Activated CD4-positive, alpha-beta T cell treated with anti-CD3 and anti-CD28 coated beads for 4 hours (primary cell): ENCODE measurements at places on chromosomes 2 and 18.

GRCh38 chr2:221309892-221310583, 262.1 kb downstream of the EPHA4 start:
- no peak for DNase-seq

GRCh38 chr2:217900010-217900779, 102.6 kb downstream of the TNS1 start:
- no peak for DNase-seq

DNA sequence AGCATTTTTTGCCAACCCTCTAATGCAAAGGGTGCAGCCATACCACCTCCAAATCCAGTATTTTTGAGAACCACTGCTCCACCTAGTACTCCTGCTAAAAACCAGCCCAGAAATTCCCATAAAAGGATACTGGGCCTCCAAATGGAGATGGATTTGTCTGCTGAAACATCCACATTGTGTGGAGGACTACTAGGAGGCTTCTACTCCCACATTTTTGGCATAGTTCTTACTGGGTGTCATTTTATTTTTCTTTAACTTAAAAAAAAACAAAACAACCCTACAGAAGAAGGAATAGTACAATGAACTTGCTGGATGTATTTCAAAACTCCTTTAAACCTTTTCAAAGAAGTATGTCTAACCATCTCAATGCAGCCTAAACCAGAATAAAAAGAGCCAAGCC, 219.2 kb downstream of the SRBD1 start:
- DNase-seq: no peak

- DNase-seq: no peak
Measured at GRCh38 chr2:168934826-168935225, 33.7 kb downstream of the G6PC2 start.

GRCh38 chr2:9781252-9781651, 62.0 kb upstream of the TAF1B start:
- DNase-seq: no peak

- no peak for DNase-seq
Measured at GRCh38 chr2:20356042-20356441, 5.4 kb upstream of the PUM2 start.

GRCh38 chr2:28280619-28281018, 112.0 kb upstream of the FOSL2 start:
- no peak for DNase-seq

GRCh38 chr2:100408104-100408503, 9.4 kb downstream of the CHST10 start:
- no peak for DNase-seq

DNA sequence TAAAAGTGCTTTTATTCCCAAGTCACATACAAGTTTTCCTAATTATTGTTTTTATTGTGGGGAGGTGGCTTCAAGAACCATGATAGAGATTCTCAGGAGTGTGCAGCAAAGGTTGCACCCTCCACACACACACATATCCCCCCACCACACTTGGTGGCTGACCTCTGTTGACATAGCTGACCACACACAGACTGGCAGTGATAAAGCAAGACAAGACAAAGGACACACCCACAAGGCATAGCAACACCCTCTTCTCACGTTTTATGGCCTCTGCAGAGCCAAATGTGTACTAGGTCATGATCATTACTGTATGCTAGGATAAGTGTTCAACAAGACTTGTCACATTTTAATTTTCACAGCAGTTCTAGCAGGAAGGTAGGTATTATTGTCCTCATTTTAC, 143.0 kb upstream of the EPC2 start:
- no peak for DNase-seq

DNA sequence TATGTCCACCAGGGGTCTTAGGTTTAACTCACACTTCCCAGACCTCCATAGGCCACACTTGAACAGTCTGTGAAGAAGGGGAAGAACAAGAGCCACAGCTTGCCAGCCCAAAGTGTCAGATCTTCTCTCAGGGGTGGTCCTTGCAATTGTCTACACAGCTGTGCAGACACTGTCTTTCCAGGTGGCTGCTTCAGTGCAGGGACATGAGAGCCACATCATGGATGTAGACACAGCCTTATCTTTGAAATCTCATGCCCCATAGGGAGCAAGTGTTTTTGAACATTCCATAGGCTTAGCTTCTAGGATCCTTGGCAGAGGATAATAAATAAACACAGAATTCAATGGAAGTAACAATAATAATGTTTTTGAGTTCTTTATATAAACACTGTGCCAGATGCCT, 6.7 kb downstream of the ZNF407 start:
- no peak for DNase-seq

GRCh38 chr2:15142069-15142689, 419.0 kb downstream of the NBAS start:
- DNase-seq: peak; percentile 70

- no peak for DNase-seq
Measured at GRCh38 chr18:58800582-58800981, 64.1 kb upstream of the ZNF532 start.

DNA sequence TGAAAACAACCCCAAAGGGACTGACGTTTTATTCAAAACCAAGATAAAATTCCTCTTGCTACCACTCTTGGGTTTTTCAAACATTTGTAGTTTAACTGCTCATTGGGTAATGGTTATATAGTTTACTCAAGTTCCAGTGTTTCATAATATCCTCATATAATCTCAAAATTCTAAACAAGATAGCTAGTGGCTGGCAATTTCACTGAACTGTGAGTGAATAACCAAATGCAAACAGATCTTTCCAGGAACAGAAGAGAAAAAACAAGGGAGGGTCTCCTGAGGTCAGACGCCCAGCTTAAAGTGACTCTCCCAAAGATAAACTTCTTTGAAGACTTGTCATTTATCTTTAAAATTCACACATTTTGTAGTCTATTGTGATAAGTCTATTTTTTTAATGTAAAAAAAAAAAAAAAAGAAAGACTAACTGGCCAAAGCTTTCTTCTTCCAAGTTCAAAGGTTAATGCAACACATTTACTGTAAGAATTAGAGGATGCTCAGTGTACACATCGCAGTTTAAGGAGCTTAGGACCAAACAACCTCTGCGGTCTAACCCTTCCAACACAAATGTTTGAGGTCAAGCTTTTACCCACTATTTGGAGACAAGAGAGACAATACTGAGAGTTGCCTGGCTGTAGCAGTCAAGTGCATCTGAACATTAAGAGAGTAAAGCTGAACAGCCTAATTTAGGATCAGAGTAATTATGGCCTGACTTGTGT, 26.6 kb downstream of the LPIN2 start:
- DNase-seq: no peak

- DNase-seq: no peak
Measured at GRCh38 chr2:3139906-3140305, 237.7 kb downstream of the EIPR1 start.

DNA sequence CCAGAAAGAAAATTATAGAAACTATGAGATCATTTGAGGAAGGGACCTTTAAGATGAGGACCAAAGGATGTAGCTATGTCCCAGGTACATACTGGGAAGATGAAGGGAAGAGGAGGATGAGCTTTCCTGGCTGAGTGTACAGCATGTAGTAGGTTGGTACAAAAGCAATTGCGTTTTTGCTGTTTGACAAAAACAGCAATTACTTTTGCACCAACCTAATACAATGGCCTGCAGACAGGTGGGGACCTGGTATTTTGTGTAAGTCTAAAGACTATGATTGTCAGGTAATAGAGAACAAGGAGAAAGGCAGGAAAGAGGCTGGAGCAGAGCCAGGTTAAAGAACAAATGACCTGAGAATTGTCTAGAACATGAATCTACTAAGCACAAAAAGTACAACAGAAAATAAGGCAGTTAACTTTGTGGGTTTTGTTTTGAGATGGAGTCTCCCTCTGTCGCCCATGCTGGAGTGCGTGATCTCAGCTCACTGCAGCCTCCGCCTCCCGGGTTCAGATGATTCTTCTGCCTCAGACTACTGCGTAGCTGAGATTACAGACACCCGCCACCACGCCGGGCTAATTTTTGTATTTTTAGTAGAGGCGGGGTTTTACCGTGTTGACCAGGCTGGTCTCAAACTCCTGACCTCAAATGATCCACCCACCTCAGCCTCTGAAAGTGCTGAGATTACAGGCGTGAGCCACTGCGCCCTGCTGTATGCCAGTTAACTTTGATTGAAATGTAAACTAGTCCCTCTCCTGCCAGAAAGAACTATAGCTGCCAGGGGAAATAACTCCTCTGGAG, 3.2 kb upstream of the TGOLN2 start:
- no peak for DNase-seq

DNA sequence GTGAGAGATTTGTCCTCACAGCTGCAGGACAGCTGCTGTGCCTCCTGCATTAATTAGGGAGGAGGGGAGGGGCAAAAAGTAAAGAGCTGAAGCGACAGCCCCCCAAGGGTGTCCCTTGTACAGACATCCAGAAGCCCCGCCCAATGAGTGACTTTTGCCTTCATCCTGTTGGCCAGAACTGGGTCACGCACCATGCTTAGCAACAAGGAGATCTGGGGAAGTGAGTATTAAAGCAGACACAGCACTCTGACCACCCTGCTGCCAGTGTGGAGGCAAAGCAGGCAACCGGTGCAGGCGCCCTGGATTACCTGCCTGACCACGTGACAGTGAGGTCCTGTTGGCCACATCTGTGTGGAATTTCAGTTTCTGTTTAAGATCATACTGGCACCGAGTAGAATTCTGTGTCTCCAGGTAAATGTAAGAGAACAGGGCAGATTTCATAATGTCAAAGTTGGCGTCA, 21.5 kb upstream of the BIN1 start:
- no peak for DNase-seq

GRCh38 chr18:59686260-59686659, 11.0 kb downstream of the CCBE1 start:
- DNase-seq: no peak

- DNase-seq: no peak
Measured at GRCh38 chr2:229821316-229821715, 100.5 kb downstream of the TRIP12 start.

- no peak for DNase-seq
Measured at GRCh38 chr2:170585067-170585466, 130.1 kb upstream of the SP5 start.

- no peak for DNase-seq
Measured at GRCh38 chr2:209511637-209512036, 87.8 kb downstream of the MAP2 start.

- no peak for DNase-seq
Measured at GRCh38 chr2:9558948-9559381, 3.3 kb upstream of the ADAM17 start.

GRCh38 chr2:219408631-219409030, 9.5 kb upstream of the DES start:
- DNase-seq: no peak

DNA sequence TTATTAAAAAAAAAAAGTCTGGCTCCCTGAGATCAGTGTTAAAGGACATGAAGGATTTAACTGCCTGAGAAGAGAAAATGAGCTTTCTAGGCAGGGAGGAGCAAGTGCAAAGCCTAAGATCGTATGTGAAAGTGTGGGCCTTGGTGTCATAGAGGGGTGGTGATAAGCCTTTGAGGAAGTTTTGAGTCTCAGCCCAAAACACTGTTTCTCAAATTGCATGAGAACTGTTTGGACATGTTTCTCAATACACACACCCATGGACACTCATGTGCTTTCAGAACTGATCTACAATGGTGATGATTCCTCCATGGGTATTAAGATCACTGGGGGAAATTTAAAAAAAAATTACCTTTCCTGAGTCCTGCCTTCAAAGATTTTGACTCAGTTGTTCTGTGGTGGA, 336.7 kb upstream of the RND3 start:
- DNase-seq: no peak

DNA sequence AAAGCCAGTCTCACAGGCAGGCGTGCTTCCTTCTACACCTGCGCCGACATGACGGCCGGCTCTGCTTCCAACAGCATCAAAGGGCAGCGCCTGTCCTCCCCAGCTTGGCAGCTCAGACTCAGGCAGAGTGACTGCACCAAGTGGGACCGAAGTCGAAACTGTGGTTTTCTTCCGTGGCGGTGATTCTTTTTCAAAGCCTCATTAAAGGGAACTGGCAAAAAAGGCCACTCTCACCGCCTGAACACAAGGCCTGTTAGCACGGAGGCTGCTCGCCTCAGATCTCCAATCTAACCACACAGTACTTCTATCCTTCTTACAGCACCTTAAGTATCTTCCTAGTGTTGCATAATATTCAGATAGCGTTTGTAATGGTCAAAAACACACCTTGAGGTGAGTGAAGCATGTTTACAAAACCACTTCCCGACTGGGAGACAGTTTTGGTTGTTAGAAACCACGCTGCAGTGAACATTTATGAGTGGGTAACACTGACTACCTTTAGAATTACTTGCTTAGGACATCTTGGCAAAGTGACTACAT, 236.4 kb downstream of the HDAC4 start:
- no peak for DNase-seq

- DNase-seq: no peak
Measured at GRCh38 chr2:18855027-18855426, 265.7 kb upstream of the NT5C1B start.

GRCh38 chr2:74515981-74516633, 1.9 kb downstream of the TLX2 start:
- DNase-seq: peak; percentile 74

GRCh38 chr2:122009561-122009960, 254.1 kb downstream of the TSN start:
- DNase-seq: no peak

DNA sequence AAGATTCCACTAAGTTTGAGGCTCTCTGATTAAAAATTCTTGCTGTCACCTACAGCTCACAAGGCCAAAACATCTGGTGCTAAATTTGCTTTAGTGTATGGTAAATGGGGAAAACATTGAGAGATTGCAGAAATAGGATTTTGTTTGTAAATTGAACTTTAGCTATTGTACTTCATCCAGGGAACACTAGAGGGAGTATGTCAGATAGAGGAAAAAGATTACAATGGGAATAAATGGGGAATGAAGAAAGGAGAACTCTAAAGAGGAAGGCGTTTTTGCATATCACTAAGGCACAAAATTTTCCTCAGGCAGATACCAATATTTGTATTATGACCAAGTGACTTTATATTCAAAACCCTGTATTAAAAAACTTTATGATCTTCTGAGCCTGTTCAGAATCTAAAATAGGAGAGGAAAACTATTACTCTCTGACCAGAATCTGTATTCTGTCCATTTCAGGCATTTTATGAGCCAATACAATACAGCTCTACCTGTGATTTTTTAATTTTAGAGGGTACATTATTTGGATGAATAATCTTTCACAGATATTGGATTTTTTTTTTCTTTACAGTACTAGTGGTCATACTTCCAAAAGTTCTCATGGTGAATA, 52.3 kb upstream of the ITGB6 start:
- no peak for DNase-seq

- no peak for DNase-seq
Measured at GRCh38 chr2:230434677-230435324, 18.8 kb downstream of the SP100 start.
